Glomerular endothelial cell (primary cell): ENCODE measurements at places on chromosomes 3 and 15. TPM values are rescaled to one million over a fixed set of nuclear protein-coding genes. Genes with fewer than 3 reads are reported as not detected.

DNA sequence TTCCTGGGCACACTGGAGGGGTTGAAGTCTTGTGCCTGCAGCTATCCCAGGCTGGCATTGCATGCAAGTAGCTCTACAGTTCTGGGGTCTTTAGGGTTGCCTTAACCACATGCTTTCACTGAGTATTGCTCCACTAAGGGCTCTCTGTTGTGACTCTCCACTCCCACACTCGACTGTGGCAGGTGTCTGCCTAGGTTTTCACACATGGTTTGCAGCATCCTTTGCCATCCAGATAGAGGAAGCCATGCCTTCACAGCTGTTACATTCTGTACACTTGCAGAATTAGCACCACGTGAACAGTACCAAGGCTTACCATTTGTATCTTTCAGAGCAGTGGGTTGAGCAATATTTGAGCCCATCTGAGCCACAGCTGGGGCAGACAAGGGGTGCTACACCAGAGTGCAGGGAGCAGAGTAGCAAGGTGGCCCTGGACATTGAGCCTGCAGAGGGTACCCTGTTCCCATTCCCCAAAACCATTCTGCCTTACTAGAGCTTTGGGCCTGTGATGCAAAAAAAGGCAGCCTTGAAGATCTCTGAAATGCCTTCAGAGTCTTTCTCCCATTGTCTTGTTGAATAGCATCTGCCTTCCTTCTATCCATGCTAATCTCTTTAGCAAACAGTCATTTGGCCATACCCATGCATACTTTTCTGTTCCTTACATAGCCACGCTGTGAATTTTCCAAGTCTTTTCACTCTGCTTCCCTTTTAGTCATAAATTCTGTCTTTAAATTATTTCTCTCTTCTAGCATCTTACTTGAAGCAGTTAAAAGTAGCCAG lies 95.2 kb upstream of the PLCL2 start:
- no peak for DNase-seq

- DNase-seq, result no peak
Measured at GRCh38 chr3:120449701-120450599, 842 bp downstream of the FSTL1 start.

DNA sequence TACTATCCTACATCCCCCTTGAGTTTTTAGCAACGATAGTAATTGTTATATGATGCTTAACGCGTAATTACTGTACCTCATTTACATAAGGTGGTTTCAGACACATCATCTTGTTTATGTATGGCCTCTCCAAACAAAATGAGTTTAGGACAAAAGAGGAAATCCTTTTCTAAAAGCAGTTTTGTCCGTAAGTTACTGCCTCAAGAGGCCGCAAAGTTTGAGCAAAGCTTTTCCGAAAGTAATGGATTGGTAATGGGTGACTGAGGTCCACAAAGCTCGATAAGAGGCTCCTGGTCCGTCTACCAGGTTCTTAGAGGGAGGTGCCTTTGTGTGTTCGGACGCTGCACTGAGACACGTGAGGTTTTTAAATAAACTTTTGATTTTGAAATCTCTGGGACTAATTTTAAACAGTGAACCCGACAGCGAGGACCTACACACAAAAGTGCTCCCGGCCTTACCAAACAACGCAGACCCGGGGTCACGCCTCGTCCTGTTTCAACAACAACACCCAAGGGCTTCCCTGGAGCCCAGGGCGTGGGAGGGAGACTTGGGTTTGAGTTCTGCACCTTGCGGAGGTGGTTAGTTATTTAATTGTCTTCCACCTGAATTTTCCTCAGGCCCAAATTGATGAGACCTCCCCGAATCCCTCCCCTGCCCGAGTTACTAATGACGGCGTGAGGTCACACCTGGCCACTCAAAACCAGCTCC lies 456 bp upstream of the C15orf61 start:
- no peak for DNase-seq

- DNase-seq, result no peak
Measured at GRCh38 chr15:90519688-90520087, 10.0 kb upstream of the CRTC3 start.

GRCh38 chr3:186802701-186803100 lies 3.6 kb downstream of the RFC4 start:
- DNase-seq, result no peak

DNA sequence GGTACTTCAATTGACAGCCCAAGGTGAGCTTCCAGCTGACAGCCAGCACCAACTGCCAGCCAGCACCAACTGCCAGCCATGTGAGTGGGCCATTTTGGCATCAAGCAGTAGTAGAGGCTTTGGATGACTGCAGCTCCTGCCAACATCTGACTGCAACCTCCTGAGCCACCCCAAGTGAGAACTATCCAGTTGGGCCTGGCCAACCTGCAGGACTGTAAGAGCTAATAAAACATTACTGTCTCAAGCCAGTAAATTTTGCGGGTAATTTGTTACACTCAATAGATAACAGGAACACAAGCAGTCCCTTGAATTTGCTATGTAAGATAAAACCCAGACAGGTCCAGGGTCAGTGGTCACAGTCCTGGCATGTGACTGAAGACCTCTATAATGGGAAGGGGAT lies 29.7 kb downstream of the EPHB1 start:
- no peak for DNase-seq

GRCh38 chr3:100107221-100107814 lies 7.0 kb downstream of the FILIP1L start:
- DNase-seq, result no peak

DNA sequence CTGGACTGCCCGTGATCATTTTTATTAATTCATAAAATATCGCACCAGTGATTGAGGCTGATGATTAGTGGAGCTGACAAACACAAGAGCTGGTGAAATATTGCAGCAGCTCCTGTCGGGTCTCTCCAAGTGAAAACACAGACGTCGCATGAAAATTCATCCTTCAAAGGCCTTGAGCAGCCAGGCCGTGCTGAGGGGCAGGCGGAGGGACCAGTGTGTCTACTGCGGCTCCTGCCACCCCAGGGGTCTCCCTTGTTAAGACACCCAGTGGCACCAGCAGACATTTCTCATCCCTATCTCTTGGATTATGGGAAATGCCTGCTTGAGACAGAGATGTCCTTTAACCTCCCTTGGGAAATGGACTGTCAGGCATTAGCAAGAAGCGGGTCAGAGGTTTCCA lies 289.4 kb upstream of the TLE3 start:
- no peak for DNase-seq

- DNase-seq, result no peak
Measured at GRCh38 chr15:60121845-60122244, 117.7 kb downstream of the FOXB1 start.

- DNase-seq, result no peak
Measured at GRCh38 chr15:84919106-84919667, 34.7 kb downstream of the SLC28A1 start.

DNA sequence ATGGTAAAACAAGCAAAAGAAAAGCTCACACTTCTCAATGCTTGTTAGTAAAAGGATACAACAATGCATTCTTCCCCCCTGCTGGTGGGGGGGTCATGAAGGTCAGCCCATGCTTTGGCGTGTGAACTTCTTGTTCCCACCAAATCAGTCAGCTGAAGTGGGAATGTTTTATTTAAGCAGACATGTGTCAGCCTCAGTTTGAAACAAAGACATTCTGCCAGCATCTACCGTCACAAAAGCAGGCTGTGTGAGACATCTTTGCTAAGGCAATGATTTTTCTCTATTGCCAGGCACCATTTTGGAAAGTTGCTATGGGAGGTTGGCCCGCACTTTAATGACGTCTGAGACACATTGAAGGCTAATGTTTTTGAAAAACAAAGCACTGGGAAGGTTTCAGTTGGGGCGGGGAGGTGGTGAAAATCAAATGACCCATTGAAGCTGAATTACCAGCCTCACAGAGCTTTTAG lies 206.6 kb downstream of the TLE3 start:
- DNase-seq, result no peak

GRCh38 chr3:30932513-30933098 lies 38.1 kb upstream of the GADL1 start:
- no peak for DNase-seq

DNA sequence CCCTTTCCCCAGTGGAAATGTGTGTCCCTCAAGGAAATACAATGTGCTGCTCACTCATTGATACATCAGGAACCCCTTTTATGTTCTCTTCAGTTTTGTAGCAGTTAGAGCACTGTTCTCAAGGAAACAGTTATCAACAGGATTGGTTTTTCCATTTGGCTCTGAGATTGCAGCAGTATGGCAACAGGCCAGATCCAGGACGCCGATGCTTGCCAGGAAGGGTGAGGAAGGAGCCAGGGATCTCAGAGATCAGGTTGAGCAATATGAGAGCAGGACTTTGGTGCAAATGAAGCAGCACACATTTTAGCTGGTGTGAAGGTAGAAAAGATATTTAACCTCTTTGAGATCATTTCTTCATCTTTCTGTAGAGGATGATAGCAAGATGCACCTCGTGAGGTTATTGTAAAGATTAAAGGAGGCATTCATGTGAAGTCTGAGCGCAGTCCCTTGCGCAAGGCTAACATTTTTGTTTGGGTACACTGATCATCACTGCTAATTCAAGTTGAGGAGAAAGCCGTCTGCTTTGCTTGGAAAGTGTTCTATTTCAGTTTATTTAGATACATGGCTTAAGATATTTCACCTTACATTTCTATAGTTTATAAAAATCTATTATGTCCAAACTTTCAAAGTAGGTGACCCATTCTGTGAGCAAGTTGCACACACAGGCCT lies 68.5 kb downstream of the KCNH8 start:
- no peak for DNase-seq

GRCh38 chr3:132659365-132660051 lies at the start of gene ACAD11:
Gene ACAD11 (minus strand): TSS chr3:132659809. CDS start chr3:132659751, 58 bp downstream.
- no peak for DNase-seq

DNA sequence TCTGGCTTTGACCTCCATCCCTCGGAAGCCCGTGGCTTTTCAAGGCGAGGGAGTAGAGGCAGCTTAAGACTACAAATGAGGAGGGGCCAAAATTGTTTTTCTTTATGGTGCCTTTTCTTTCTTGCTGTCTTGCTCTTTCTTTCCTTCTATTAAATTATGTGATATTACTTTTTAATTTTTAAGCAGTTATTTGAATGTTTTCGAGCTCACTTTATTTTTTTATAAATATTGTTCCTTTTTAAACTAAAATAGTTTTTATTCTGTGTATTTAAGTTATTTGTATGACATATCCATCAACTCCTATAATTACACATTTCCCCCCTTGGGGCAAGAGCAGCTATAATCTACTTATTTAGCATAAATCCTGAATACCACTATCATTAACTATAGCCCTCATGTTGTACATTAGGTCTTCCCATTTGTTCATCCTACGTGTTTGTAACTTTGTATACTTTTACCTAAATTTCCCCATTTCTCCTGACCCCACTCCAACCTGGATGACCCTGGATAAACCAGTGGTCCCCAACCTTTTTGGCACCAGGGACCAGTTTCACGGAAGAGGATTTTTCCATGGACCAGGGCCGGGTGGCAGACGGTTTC lies 622 bp upstream of the PLSCR1 start:
- no peak for DNase-seq

DNA sequence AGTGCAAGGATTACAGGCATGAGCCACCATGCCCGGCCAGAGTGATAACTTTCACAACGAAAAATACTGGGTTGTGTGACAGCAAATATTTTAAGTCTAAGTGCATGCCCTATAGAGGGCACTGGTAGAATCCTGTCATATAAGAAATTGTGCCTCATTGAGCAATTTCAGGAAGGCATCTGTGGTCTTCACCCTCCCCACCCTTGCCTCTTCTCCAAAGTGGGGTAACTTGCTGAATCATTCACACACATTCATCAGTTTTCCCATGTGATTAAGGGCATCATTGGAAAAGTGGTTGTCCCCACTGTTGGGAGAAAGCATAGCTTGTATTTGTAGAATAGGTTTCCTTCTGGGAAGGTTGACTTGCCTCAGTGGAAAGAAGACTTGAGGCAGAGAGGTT lies 9.2 kb downstream of the MITF start:
- no peak for DNase-seq

DNA sequence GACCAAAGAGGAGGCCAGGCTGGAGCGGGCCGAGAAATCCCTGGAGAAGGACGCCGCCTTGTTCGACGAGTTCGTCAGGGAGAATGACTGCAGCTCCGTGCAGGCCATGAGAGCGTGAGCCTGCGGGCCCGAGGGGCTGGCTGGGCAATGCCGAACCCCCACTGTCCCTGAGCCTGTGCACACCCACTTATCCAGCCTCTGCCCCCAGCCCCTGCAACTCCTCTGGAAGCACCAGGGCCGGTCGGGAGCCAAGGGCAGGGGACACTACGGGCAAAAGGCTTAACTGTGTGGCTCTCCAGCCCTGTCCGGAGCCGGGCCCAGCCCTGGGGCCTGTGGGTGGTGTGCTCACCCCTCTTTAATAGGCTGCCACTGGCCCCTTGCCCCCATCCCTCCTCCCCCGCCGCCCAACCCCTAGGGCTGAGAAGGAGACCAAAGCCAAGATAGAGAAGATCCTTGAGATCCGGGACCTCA lies 24.0 kb downstream of the CFAP100 start:
- DNase-seq, result no peak

DNA sequence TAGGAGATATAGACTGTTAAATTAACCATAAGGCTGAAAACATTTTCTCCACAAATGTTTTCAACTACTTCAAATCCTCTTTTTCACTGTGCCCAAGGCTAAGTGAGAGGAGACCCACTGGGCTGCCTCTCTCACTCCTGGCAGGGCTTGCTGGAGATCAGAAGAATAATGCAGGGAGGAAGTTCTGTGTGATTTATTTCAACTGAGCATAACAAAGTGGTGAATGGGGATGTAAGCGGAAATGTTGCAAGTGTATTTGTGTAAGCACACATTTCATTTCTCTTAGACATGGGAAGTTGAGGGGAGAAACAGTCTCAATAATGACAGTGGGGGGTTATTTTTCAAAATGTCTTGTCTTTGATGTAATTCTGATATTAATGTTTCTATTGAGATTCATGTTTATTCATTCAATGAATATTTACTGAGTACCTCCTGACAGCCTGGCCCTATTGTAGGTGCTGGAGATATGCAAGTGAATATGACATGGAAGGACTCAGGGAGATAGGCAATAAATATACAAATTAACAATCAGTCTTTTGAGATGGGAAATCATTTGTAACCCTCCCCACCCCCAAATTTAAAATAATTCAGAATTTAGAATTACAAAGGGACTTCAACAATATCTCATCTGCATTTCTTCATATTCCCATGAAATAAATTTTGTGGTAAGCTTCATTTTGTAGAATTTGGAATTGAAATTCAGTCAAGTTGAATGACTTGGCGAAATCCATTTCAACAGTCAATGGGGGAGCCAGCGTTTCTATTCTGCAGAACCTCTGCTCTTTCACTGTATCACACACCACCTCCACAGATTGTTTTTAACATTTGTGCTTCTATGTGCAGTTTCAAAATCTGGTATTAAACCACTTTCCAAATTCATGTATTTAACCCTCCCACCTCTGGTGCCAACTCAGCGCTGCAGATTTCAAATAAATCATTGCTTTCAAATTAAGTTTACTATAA lies 247.2 kb downstream of the SLC9A9 start:
- DNase-seq, result peak; percentile 63

- DNase-seq, result no peak
Measured at GRCh38 chr15:92365906-92366305, 27.8 kb upstream of the ST8SIA2 start.

Gene CD200R1
- not detected in 2 replicates for total RNA-seq

Gene TEX55
- total RNA-seq, result not detected in 2 replicates

Gene AADACL2
- not detected in 2 replicates for total RNA-seq

Gene ALDH1A2
- total RNA-seq, result 0.58 and 5.8 TPM in 2 replicates

Gene CIP2A
- 5.0 and 12.0 TPM in 2 replicates for total RNA-seq
